Fibroblast of lung (primary cell): ENCODE measurements at places on chromosomes 11 and 22. TPM values are rescaled to one million over a fixed set of nuclear protein-coding genes. Genes with fewer than 3 reads are reported as not detected.

DNA sequence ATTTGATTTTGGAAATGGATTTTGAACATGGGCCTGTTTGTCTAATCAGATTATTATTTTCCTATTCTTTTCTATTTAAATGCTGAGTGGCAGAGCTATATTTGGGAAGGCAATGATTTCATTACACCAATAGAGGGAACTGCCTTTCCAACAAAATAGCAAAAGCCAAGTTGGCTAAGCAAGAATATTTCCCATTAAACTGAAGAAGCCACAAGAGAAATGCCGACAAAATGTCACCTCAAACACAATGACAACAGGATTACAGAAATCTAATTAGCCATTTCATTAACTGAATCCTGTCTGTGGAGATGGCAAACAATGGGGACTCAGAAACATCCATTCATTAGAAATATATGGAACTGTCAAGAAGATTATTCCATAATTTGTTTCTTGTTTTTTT is 1593.1 kb upstream of the RAG2 start:
- no peak overlapping the region for H3K27ac ChIP-seq
- DNase-seq: no peak

DNA sequence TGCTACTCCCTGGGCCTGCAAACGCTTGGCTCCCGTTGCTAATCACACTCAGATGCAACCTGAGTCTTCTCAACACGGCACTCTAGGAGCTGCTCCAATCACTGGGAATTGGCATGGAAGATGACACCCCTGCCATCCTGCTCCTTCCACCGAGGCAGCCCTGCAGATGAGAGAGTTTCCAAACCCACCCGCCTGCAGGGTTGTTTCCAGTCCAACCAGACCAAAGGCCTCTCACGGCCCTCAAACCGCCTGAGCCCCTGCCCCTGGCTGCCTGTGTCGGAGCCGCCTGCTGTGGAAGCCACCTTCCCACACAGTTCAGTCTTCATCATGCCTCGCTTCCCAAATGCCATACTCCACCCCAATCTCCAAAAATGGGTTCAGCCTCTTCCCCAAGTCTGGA is 36.8 kb upstream of the TP53I11 start:
- H3K4me3 ChIP-seq: no peak overlapping the region
- no peak overlapping the region for H3K27ac ChIP-seq
- no peak for DNase-seq
- H3K4me1 ChIP-seq: no peaks in the 10 kb centered on the region
- no peaks in the 10 kb centered on the region for H3K36me3 ChIP-seq

- peak; percentile 25 for DNase-seq
- no peak within 1 kb of the TSS for H3K27ac ChIP-seq
- no peaks in the 10 kb centered on the region for H3K36me3 ChIP-seq
- no peaks in the 10 kb centered on the region for H3K4me1 ChIP-seq
- no peak within 1 kb of the TSS for H3K4me3 ChIP-seq
These were observed at the start of gene IL18 for GRCh38 chr11:112163875-112164685. Gene IL18, minus strand, starts transcription at chr11:112164094. Its CDS starts 9,041 bp downstream, at chr11:112155053.

GRCh38 chr22:45101515-45102227 is 62.1 kb upstream of the NUP50 start:
- H3K27me3 ChIP-seq: peaks cover 12% of the 10 kb centered on the region
- H3K27ac ChIP-seq: no peak overlapping the region
- H3K4me1 ChIP-seq: no peaks in the 10 kb centered on the region
- DNase-seq: peak; percentile 44

- H3K36me3 ChIP-seq: no peaks in the 10 kb centered on the region
- H3K27ac ChIP-seq: no peak overlapping the region
- DNase-seq: no peak
- no peak overlapping the region for H3K4me3 ChIP-seq
- H3K4me1 ChIP-seq: no peaks in the 10 kb centered on the region
These were observed 147.4 kb upstream of the POU2AF2 start for GRCh38 chr11:111098091-111098490.

DNA sequence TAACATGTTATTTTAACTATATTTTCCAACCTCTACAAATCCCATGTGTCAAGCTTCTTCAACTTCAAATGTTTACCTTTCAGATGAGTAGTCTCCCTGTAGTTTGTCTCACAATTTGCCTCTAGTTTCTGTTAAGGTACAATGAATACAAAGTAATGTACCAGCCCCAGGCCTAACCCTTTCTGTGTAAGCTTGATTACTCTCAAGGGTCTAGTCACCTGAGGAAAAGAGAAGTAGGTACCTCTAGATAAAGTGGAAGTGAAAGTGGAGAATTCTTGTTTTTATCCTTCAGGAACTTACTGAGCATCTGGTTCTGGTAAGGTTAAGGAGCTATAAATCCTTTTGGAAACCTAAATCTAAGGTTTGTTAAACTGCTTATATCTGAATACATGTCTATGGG is at the start of gene OR51A7:
Gene OR51A7 (plus strand): TSS at position 300 of the 400 bp plus-strand sequence. CDS start 3,587 bp downstream, outside the sequence.
- no peaks in the 10 kb centered on the region for H3K27me3 ChIP-seq
- no peaks in the 10 kb centered on the region for H3K4me1 ChIP-seq
- no peak within 1 kb of the TSS for H3K27ac ChIP-seq

DNA sequence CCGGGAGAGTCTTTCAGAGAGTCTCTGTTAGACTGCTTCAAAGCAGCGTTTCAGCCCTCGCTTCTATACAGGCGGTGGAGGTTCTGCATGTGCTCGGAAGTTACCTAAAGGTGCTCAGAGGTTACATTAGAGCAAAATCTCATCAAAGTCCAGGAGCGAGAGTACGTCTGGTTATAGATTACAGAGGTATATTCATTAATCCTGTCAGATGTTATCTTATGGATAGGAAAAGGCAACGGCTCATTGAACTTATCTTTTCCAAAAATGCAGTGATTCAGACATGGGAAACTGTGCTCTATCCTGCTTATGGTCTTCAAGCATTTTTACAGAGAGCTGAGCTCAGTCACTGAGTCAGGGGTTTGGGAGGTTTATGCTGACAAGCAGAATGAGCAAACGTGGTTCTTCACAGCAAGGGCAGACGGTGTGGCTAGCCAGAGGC is 9.1 kb upstream of the ZBED5 start:
- H3K36me3 ChIP-seq: no peaks in the 10 kb centered on the region
- no peak overlapping the region for H3K4me3 ChIP-seq
- peaks cover 4% of the 10 kb centered on the region for H3K4me1 ChIP-seq
- no peak overlapping the region for H3K27ac ChIP-seq
- H3K27me3 ChIP-seq: no peaks in the 10 kb centered on the region

DNA sequence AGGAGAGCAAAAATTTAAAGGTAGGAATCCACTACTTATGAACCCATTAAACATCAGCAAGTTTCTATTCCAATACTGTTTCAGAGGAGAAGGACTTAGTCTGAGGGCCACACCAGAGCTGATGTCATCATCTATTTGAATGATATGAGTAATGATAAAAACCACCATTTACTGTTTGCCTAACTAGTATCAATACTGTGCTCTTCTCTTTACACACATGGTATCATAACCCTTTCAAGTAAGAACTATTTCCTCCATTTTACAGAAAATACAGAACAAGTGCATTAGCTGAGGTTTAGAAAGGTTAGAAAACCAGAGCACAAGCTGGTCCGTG is 651.3 kb upstream of the KIRREL3 start:
- peak overlapping the region; percentile 14 for H3K27ac ChIP-seq
- H3K4me1 ChIP-seq: no peaks in the 10 kb centered on the region
- H3K4me3 ChIP-seq: no peak overlapping the region
- H3K27me3 ChIP-seq: no peaks in the 10 kb centered on the region
- no peaks in the 10 kb centered on the region for H3K36me3 ChIP-seq
- DNase-seq: peak; percentile 23

DNA sequence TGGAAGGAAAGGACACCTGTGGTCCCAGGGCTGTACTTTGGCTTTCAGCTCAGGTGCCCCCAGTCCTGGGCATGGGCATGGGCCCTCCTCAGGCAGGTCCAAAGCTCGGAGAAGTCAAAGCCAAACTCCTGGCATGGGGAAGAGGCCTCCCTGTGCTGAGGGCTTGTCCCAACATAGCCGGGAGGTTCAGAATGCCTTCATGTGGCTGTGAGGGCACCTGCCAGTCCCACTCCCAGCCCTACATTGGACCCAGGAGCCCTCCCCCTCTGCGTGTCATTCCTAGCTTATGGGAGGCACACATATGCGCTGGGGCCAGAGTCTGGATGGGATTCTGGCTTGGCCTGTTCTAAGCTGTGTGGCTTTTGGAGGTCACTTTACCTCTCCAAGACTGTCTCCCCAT is 1.0 kb upstream of the KLHL35 start:
- H3K4me1 ChIP-seq: no peaks in the 10 kb centered on the region
- no peaks in the 10 kb centered on the region for H3K36me3 ChIP-seq
- no peak for DNase-seq
- H3K4me3 ChIP-seq: no peak overlapping the region
- no peak overlapping the region for H3K27ac ChIP-seq

GRCh38 chr22:49380828-49381114 is 446.9 kb downstream of the BRD1 start:
- no peak overlapping the region for H3K27ac ChIP-seq
- no peaks in the 10 kb centered on the region for H3K27me3 ChIP-seq
- H3K36me3 ChIP-seq: no peaks in the 10 kb centered on the region
- no peaks in the 10 kb centered on the region for H3K4me1 ChIP-seq
- no peak overlapping the region for H3K4me3 ChIP-seq

DNA sequence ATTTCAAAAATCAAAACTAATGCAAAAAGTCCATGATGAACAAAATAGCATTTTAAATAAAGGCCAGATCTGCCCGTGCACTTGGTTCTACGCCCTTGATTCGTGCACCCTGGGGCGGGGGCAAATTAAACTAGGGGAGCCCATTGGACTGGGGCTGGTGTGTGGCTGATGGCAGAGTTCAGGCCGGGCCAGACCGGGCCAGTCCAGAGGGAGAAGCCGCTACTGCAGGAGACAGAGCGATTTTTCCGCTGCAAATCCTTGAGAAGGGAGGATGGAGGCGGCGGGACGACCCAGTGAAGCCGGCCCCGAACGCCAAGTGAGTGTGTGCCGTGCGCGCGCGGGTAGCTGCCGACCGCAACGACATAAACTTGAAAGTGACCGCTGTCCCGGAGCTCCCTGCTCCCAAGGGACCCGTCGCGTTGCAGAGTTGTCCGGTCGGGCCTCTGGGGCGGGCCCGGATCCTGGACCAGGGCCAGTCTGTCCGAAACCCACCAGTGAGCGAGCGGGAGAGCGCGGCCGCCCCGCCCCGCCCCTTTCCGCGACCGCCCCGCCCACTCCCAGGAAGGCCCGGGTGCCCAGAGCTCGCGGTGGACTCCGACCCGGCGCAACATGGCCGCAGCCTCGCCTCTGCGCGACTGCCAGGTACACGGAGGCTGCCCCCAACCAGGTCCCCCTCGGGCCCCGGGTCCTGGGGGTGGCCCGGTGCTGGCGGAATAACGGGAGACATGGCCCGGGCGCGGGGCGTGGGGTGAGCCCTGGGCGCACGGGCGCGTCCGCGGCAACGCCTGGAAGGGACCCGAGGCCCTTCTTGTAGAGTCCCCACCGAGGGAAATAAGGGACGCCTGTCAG is at the start of gene TTC38:
Gene TTC38 (plus strand): TSS at position 578 of the 849 bp plus-strand sequence. CDS start 32 bp downstream, at position 610.
- peaks cover 4% of the 10 kb centered on the region for H3K36me3 ChIP-seq
- H3K4me1 ChIP-seq: peaks cover 2% of the 10 kb centered on the region
- DNase-seq: peak; percentile 76
- peak within 1 kb of the TSS; percentile 71 for H3K4me3 ChIP-seq

- no peaks in the 10 kb centered on the region for H3K4me1 ChIP-seq
- H3K27ac ChIP-seq: no peak overlapping the region
- H3K27me3 ChIP-seq: no peaks in the 10 kb centered on the region
- no peak for DNase-seq
- H3K4me3 ChIP-seq: no peak overlapping the region
- no peaks in the 10 kb centered on the region for H3K36me3 ChIP-seq
These were observed 34.7 kb downstream of the MMP20 start for GRCh38 chr11:102590276-102591049.

GRCh38 chr22:17213976-17214375 is 5.3 kb downstream of the ADA2 start:
- H3K27ac ChIP-seq: no peak overlapping the region
- H3K4me1 ChIP-seq: no peaks in the 10 kb centered on the region
- H3K4me3 ChIP-seq: no peak overlapping the region
- H3K36me3 ChIP-seq: no peaks in the 10 kb centered on the region
- H3K27me3 ChIP-seq: no peaks in the 10 kb centered on the region
- peak; percentile 7 for DNase-seq

GRCh38 chr11:65862941-65863888 is 3.0 kb downstream of the MUS81 start:
- no peaks in the 10 kb centered on the region for H3K27me3 ChIP-seq
- peaks cover 18% of the 10 kb centered on the region for H3K4me1 ChIP-seq
- H3K27ac ChIP-seq: no peak overlapping the region
- DNase-seq: no peak
- H3K36me3 ChIP-seq: peaks cover 45% of the 10 kb centered on the region
- no peak overlapping the region for H3K4me3 ChIP-seq

- H3K4me3 ChIP-seq: no peak overlapping the region
- no peak overlapping the region for H3K27ac ChIP-seq
- DNase-seq: no peak
- no peaks in the 10 kb centered on the region for H3K4me1 ChIP-seq
These were observed 238.3 kb downstream of the CTTN start for GRCh38 chr11:70636659-70637058.

DNA sequence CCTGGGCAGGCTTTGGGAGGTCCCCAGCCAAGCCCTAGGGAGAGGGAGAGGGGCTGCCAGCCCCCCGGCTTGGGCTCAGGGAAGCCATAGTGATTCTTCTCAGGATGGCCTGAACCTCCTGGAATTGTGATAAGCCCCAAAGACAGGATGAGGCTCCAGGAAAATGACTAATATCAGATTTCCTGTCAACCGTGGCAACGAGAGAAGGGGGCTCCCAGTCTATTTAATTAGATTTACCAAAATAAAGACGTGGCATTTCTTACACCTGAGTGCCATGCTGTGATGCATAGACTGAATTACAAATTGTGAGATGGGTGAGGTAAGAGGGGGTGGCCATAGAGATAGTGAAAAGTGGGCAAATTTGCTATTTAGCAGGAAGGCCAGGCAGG is 20.4 kb downstream of the SERPINH1 start:
- H3K27me3 ChIP-seq: no peaks in the 10 kb centered on the region
- H3K4me3 ChIP-seq: peak overlapping the region; percentile 44
- no peak for DNase-seq
- H3K27ac ChIP-seq: peak overlapping the region; percentile 62

SCGB1D2 gene
- total RNA-seq: not detected in 2 replicates

BTBD18 gene
- not detected in 2 replicates for total RNA-seq

C11orf91 gene
- not detected in 2 replicates for total RNA-seq
